T-helper 1 cell (primary cell): ENCODE measurements at places on chromosomes 12 and 14.

DNA sequence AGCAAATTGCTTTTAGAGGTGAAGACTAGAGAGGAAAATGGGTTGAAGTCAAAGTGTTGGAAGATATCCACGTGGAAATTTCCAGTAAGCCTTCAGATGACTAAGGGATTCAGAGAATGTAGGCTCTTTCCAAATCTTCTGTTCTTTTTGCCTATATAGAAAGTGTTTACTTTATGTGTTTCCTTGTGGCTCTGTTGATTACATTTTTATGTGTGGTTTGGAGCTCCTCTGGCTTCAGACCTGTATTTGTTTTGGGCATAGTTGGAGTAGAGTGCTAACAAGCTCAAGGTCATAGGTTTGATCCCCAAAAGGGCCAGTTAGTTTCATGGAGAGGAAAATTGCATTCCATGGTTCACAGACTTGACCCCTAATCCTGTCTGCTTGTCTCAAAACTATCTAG lies 91.9 kb downstream of the IGF1 start:
- no peak for DNase-seq

DNA sequence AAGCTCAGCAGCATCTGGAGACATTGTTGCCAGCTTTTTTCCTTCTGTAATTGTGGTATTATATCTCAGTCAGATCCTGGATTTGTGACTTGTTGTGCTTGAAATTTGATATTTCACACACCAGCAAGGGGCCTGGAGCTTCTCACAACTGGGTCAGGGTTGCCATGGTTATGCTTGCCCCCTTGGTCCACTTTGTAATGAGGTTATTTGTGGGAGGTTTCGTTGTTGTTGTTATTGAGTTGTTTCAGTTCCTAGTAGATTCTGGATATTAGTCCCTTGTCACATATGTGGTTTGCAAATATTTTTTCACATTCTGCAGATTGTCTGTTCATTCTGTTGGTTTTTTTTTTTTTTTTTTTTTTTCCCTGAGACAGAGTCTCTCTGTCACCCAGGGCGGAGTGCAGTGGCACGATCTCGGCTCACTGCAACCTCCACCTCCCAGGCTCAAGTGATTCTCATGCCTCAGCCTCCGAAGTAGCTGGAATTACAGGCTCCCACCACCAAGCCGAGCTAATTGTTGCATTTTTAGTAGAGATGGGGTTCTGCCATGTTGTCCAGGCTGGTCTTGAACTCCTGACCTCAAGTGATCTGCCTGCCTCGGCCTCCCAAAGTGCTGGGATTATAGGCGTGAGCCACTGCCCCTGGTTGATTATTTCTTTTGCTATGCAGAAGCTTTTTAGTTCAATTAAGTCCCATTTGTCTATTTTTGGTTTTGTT lies 80.6 kb upstream of the ETV6 start:
- no peak for DNase-seq

GRCh38 chr12:103548622-103549601 lies 38.2 kb upstream of the STAB2 start:
- peak; percentile 62 for DNase-seq

DNA sequence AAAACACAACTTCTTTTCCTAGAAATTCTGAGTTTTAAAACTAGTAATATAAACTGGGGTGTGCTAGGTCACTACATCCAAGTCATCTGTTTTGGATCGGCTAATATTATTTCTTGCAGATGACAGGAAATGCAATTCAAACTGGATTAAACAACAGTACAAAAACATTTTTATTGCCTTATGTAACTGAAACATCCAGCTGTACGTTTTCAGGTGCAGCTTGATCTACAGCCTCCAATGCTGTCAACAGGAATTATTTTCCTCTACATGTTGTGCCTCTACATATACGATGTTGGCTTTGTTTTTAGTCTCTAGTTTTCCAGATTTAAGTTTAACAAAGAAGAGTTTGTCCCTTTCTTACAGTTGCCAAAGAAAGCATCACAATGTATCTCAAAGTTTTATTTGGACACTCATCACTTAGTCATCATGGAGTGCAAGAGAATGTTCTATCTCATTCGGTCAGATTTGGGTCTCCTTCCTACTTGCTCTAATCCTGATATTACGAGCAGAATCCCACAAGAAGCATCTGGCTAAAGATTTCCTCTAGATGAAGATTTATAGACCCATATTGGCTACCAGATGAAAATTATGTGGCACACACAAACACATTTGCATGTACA lies 326.7 kb downstream of the SLC6A15 start:
- DNase-seq = no peak

GRCh38 chr12:6697584-6698351 lies 2.8 kb downstream of the PIANP start:
- DNase-seq = no peak

DNA sequence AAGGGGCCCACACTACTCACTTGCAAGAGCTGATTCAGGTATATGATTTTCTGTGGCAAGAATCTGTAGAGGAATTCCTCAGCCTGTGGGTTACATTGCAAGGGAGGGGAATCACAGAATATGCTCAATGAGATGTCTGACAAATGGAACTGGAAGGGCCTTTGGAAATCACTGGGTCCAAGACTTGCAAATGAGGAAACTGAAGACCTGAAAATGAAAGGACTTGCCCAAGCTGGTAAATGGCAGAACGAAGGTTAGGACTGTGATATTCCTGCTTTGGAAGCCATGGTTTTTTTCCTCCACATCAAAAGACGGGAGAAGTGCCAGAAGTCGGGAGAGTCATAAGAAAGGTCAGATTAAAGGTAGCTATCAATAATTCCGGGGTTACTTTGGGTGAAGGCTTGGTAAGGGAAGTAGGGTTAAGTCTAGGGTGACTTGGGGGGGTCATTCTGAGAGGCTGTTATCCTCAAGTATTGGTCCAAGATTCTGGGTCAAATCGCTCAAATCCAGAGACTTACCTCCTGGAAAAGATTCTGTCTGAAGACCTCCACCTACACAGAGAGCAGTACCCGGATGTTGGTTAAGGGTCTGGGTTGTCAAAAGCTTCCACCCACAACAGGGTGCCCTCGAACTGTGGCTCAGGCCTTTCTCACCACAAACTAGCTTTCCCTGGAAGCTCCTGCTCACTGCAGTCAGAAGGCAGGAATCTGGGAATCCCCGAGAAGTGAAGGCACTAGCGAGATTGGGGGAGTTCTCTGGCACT lies 539 bp downstream of the PSME2 start:
- DNase-seq = no peak

GRCh38 chr14:70642303-70643235 lies 853 bp downstream of the TTC9 start:
- peak; percentile 26 for DNase-seq

GRCh38 chr12:98532687-98533304 lies 17.4 kb downstream of the TMPO start:
- no peak for DNase-seq
